Uterus (tissue), 4 donors: ENCODE measurements at places on chromosomes 16 and 17. TPM values are rescaled to one million over a fixed set of nuclear protein-coding genes. Genes with fewer than 3 reads are reported as not detected.

GRCh38 chr17:77107506-77108433, 33.0 kb upstream of the SEC14L1 start:
- DNase-seq: no peak

IL21R gene
- total RNA-seq: not detected

DNA sequence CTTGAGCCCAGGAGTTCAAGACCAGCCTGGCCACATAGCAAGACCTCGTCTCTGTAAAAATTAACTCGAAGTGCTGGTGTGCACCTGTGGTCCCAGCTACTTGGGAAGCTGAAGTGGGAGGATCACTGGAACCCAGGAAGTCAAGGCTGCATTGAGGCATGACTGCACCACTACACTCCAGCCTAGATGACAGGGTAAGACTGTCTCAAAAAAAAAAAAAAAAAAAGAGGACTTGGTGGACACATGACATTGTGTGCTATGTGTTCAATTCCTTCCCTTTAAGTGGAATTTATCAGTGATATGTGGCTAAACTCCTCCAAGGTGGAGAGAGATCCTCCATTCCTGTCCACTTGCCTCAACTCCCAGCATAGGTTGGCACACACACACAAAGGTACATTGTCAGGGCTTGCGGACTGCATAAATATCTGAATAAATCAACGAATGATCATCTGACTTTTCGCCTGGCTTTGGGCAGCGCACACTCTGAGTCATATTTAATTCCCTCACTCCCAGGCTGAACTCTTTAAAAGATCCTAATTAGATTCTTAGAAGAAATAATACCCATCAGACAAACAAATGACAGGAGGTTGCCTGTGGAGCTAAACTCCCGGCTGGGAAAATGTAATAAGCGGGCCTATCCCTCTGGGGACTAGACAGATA, 25.0 kb upstream of the SYT17 start:
- no peak for DNase-seq

POLR2A gene
- 167 TPM for total RNA-seq

DNA sequence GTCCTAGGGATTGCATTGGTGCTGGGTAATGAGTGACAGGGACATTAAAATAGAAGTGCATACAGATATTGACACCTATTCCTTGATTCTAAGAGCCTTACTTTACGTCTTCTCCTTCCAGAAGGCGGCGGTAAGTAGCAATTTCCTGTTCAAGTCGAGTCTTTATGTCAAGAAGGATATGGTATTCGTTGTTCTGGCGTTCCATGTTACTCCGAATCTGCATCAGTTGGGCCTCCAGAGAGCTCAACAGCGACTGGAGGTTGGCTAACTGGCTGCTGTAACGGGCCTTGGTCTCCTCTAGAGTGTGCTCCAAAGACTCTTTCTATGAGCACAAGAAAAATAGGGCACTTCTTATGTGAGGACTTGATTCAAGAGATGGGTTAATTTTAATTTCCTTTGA, 7.0 kb downstream of the KRT20 start:
- DNase-seq: no peak

GRCh38 chr16:8686031-8686621, 11.7 kb downstream of the ABAT start:
- DNase-seq: no peak

- DNase-seq: no peak
Measured at GRCh38 chr17:47719411-47720152, 13.5 kb upstream of the TBX21 start.

DNA sequence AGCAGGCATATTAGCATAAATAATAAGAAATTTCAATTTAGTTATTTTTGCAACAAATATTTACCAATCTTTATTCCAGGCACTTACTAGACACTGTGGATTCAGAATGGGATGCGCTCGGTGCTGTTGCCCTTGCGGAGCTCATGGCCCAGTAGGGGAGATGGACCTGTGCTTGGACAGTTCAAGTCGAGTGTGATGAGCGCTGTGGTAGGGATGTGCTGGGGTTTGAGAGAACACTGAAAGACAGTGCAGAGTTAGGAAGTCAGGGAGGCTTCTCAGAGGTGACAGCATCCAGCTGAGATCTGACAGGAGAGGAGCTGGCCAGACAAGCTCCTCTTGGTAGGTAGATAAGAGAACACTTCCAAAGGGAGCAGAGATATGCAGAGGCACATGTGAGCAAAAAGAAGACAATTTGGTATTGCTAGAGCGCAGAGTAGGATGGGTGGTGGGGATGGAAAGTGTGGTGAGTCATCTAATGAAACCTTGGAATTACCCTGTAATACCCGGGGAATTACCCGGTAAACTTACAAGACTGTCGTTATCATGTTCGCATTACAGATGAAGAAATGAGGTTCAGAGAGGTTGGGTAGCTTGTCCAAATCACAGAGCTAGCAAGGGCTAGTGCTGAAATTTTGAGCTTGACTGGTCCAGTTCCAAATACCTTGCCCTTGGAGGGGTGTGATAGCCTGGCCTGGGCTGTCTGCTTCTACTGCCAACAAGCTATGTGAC, 298.1 kb upstream of the N4BP1 start:
- DNase-seq: no peak

- no peak for DNase-seq
Measured at GRCh38 chr16:48047241-48047640, 108.6 kb downstream of the ABCC12 start.

DNA sequence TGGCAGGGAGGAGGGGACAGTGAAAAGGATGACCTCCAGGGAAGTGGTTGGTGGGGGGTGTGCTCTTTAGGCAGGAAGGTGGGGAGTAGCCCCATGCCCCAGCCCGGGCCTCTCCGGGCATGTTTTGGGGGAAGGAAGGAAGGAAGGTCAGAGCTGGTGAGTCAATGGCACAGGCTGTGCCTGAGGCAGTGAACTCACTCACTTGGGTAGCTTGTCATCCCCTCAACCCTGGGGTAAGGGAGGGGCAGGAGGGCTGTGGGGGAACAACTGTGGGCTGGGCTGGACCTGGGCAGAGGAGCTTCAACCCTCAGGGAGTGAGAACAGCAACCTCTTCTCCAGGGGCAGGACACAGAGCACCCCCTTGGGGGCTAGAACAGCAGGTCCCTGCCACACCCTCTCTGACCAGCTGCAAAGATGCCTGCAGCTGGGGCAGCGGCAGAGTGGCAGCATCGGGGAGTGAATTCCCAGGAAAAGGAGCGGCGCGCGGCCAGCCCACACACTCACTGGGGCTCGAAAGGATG, 6.3 kb downstream of the CSF3 start:
- peak; percentile 59 for DNase-seq

NBR1 gene
- 126 TPM for total RNA-seq

- DNase-seq: peak; percentile 64
Measured at GRCh38 chr16:49491771-49492761, 118.5 kb downstream of the C16orf78 start.

DNA sequence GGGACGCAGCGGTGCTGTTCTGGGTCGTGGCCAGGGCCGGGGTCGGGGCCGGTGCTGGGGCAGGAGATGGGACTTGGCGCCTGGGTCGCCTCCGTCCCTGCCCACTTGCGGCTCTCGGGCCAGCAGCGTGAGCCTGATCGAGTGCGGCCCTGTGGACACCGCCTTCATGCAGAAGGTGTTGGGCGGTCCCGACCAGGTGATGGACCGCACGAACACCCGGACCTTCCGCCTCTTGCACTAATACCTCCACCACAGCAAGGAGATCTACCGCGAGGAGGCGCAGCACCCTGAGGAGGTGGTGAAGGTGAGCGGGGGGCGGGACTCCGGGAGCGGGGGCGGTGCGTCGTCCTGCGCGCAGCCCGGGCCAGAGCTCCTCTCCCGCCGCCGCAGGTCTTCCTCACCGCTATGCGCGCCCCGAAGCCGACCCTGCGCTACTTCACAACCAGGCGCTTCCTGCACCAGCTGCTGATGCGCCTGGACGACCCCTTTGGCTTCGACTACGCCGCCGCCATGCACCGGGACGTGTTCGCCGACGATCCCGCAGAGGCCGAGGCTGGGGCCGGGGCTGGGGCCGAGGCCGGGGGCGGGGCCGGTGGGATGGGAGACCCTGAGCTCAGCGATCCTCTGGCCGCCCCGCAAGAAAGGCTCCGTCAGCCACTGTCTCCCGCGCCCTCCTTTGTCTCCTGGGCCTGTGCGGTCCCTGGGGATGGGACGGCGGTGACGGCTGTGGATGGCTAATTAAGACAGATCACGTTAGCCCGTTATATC, 4.5 kb upstream of the HSD17B1 start:
- DNase-seq: peak; percentile 51

SSTR5 gene
- total RNA-seq: not detected

- DNase-seq: no peak
Measured at GRCh38 chr16:25868706-25869370, 177.1 kb downstream of the HS3ST4 start.

CRYM gene
- not detected for total RNA-seq

DNA sequence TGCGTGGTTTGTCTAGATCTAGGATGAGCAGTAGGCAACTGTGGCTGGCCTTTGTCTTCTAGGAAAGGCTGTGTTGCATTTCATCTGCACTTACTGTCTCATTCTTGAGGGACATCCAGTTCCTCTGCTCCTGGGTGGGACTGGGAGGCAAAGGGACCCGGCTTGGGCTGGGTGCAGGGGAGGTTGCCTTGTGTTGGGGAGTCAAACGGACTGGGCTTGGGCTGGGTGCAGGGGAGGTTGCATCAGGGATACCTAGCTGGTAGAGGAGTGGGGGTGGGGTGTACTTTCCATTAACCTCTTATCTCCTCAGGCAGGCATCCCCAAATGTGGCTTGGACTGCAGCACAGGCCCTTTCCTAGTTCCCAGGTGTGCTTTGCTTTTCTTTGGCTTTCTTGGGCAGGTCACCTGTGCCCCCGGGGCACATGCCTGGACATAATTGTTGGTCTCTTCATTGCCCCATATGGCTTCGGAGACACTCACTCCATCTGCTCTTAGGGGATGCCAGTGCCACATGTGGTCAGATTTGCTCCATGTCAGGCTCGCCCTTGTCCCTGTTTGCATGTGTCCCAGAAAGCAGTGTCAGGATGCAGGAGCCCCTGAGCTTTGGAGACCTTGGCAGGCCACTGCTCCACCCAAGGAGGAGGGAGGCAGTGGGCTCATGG, 1682.9 kb downstream of the TP53TG3F start:
- DNase-seq: no peak

DNA sequence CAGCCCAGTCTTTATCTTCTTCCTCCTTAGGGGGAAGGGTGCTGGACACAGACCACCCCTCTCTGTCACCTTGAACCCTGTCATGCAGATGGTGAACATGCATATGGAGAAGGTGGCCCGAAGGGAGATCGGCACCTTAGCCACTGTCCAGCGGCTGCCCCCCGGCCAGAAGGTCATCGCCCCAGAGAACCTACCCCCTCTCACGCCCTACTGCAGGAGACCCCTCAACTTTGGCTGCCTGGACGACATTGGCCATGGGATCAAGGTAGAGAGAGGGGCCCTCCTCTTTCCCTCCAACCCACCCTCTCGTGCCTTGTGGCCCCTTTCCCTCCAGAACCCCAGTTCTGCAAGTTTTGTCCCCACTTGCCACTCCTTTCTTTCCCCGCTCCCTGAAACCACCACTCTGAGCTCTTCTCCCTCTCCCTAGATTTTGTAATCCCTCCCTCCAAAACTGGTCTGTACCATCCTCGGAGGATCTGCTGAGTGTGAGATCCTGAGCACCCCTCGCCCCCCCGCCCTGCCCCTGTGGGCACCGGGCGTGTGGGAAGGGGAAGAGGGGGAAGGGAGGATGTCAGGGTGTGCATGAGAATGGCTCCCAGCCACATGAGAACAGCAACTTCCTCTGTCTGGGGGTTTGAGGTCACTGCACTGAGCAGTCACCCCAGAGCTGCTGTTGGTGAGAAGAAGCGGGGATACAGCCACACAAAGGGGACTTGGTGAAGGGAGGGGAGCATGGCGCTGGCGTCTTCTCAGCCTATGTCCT, 7.3 kb downstream of the ABI3 start:
- no peak for DNase-seq

DNA sequence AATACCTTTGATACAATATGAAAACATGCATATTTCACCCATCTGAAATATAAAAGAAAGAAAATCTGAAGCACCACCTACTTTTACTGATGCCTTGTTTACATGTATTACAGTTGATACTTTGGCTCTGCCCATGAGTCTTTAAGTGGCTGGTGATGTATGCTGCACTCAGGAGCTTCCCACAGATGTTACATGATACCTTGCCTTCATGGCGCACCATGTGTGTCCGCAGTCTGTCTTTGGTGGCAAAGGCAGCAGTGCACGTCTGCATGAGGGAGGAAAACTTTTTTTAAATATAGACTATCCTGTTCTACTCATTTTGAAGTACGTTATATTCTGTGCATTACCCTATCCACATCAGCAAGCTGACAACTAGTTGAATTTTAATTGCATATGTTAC, 7.5 kb downstream of the VEZF1 start:
- DNase-seq: no peak

GRIN2C gene
- total RNA-seq: not detected

DNA sequence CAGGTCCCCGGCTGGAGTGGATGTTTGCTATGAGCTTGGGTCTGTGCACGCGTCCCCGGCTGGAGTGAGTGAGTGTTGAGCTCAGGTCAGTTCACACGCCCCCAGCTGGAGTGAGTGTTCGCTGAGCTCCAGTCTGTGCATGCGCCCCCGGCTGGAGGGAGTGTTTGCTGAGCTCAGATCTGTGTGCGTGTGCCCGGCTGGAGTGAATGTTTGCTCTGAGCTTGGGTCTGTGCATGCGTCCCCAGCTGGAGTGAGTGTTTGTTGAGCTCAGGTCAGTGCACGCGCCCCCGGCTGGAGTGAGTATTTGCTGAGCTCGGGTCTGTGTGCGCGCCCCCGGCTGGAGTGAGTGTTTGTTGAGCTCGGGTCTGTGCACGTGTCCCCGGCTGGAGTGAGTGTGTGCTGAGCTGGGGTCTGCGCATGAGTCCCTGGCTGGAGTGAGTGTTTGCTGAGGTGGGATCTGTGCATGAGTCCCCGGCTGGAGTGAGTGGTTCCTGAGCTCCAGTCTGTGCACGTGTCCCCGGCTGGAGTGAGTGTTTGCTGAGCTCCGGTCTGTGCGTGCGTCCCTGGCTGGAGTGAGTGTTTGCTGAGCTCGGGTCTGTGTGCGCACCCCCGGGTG, 284.2 kb downstream of the SNX29 start:
- DNase-seq: no peak

TNS4 gene
- total RNA-seq: 0.28 TPM

AARS1 gene
- 99.4 TPM for total RNA-seq

- no peak for DNase-seq
Measured at GRCh38 chr16:46658925-46659324, 30.1 kb downstream of the VPS35 start.

DNA sequence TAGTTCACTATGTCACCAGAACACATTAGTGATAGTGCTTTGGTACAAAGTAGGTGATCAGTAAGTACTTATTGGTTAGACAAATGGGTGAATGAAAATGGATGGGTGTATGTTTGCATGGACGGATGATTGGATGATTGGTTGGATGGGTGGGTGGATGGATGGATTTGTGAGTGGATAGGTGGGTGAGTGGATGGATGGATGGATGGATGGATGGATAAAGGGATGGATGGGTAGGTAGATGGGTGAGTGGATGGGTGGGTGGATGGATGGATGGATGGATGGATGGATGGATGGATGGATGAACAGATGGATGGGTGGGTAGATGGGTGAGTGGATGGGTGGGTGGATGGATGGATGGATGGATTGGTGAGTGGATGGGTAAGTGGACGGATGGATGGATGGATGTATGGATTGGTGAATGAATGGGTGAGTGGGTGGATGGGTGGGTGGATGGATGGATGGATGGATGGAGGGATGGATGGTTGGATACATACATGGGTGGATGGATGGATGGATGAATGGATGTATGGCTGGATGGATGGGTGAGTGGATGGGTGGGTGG, 225.3 kb upstream of the GSE1 start:
- no peak for DNase-seq

GRCh38 chr16:83626676-83627075, 181.1 kb upstream of the HSBP1 start:
- no peak for DNase-seq
